Activated effector memory CD4-positive, alpha-beta T cell treated with Interleukin-2 at 50 U/mL for 16 hours (primary cell): ENCODE measurements at places on chromosomes 3 and 15.
A peak's percentile ranks its signal among the peaks of the same experiment; 100 is the strongest.

GRCh38 chr15:98669638-98670037 is 21.3 kb downstream of the IGF1R start:
- DNase-seq = no peak

- DNase-seq = no peak
Observed at GRCh38 chr3:54527953-54528352, 399.9 kb downstream of the LRTM1 start.

GRCh38 chr3:74599564-74599963 is 14.9 kb downstream of the CNTN3 start:
- DNase-seq = no peak

- DNase-seq = no peak
Observed at GRCh38 chr3:134603480-134603879, 47.3 kb downstream of the KY start.

- DNase-seq = no peak
Observed at GRCh38 chr15:51864408-51865056, 35.1 kb downstream of the TMOD3 start.

- DNase-seq = no peak
Observed at GRCh38 chr3:98180319-98180890, 13.9 kb downstream of the OR5H15 start.

DNA sequence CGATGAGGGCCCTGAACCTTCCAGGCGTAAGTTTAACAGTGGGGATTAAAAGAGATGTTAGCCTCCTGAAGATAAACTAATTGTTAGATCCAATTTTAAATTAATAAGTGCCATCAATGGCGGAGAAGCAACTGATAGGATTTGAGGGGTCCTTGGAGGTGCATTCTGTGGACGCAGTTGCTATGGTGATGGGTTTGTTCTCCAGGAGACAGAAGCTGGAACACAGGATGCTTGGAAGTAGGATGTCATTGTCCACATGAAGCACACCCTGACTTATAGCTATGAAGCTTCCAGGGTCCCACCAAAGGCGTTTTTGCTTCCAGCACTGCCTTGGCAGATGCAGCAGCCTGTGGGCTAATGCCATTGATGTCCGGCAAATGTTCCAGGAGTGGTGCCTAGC is 331.0 kb upstream of the IL12A start:
- DNase-seq = no peak

DNA sequence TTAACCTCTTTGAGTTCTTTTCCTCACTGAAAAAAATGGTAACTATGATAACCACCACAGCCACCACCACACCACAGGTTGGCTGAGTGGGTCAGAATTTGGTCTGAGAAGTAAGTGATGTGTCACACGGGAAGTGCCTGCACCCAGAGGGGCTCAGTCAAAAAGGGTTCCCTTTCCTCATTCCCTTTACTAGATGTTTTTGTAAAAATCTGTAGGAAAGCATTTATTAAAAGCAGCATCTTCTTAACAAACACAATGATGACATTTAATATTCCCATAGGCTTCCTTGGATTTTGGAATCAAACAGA is 23.2 kb downstream of the CFAP92 start:
- no peak for DNase-seq

DNA sequence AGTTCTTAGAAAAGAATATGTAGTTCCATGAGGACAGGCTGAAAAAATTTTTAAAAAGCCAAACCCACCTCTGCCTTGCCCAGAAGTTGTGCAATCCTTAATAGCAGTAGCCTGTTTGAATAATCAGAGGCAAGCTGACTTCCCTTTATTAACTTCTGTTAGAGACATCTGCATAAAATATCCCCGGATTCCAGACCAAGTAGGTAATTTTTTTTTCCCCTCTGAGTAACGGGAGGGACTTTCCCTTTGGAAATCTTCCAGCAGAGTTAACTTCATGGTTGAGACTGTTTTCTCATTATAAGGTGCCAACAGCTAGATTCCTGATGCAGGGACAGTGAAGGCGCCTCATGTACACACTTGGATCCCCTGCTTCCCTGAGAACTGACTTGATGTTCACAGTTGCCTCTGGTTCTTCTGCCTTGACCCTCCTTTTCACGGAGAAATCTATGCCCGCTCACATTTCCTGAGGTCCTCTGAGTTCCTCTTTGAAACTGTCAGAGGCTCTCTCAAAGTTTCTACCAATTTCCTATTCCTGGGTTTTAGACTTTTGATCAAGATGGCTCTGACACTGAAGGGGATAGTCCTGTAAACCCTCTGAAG is 227.6 kb upstream of the BHLHE40 start:
- DNase-seq = no peak

- DNase-seq = no peak
Observed at GRCh38 chr3:143045639-143046038, 44.3 kb downstream of the U2SURP start.

GRCh38 chr15:58240191-58240932 is 102.2 kb downstream of the AQP9 start:
- no peak for DNase-seq

- DNase-seq = no peak
Observed at GRCh38 chr3:120855665-120856437, 52.2 kb upstream of the STXBP5L start.

GRCh38 chr3:120094776-120095225 is 554 bp upstream of the GSK3B start:
- DNase-seq = no peak

DNA sequence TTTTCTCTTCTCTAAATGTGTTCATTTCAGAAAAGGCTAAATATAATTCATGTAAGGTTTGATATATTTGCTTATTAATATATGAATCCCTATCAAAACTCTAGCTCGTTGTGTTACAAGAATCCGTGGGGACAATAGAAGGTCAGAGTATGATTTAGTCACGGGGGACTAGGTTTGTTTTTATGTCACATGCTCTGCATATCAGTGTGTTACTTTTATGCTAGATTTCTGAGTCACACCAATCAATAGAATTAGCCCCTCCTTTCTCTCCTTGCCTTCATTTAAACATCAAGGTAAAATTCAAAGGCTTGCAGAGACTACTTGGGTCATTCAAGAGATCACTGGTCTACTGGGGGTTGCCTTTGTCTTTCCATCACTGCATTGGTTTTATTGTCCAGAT is 636.1 kb downstream of the NR2F2 start:
- no peak for DNase-seq

- DNase-seq = no peak
Observed at GRCh38 chr3:13808550-13808949, 71.3 kb downstream of the WNT7A start.

DNA sequence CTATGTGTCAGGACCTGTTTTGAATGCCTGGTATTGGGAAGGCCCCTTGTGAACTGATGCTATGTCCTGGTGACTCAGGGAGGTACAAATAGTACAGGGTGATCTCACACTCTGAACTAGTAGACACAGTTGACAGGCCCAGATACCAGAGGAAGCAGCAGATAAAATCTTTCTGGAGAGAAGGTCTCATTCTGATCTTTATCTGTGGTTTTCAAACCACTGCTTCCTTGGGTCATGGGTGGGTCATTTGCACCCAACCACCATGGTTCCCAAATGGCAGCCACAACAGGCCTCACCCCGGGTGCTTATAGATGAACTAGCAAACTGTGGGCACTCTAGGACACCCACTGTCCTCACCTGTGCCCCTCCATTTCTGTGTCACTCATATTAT is 43.4 kb downstream of the PXYLP1 start:
- no peak for DNase-seq

DNA sequence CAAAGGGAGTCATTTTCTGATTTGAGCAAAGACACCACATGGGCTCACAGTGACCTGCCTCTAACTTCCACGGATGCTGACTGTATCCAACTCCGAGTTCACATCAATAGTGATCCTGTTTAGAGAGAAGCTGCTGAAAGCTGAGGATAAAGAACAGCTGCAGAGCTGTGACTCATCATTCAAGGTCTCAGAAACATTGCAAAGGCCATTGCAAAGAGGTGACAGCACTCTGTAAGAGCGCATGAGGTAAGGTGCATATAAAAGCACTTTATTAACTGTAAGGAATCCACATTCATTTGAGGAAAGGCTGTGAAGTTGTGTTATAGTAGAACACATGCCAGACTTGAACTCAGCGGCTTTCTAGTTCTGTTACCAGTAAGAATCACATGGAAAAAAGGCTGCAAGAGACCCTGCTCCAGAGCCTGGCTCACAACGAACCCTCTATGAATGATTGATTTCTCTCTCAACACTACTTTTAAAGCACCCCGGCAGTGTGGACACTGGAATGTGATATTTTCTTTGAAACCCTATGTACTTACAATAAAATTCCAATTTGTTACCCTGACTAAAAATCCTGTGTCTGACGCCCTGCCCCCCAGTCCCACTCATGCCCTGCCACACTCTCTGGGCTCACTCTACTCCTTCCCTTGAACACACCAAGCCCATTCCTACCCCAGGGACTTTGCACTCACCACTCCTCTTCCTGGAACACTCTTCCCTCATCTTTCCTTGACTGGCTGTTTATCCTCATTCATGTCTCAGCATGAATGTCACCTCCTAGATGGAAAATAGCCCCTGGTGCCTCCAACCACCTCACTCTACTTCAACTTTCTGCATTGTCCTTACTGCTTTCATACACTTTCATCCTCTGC is 111.2 kb downstream of the LSM3 start:
- DNase-seq = no peak

DNA sequence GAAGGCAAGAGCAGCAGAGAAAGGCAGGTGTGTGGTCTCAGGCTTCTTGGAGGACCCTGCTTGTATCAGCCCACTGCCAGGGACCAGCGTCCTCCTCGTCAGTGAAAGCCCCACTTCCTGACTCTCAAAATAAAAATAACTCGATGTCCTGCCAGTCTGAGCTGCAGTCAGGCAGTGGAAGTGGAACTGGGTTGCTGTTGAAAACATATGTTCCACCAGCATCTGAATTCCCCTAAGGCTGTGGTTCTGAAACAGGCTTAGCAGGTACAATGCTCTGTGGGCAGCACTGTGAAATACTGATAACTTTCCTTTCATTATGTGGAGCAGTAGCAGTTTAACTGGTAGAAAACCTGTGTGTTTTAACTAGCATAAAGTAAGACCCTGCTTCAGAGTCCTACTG is 121.6 kb upstream of the EIF1B start:
- no peak for DNase-seq

DNA sequence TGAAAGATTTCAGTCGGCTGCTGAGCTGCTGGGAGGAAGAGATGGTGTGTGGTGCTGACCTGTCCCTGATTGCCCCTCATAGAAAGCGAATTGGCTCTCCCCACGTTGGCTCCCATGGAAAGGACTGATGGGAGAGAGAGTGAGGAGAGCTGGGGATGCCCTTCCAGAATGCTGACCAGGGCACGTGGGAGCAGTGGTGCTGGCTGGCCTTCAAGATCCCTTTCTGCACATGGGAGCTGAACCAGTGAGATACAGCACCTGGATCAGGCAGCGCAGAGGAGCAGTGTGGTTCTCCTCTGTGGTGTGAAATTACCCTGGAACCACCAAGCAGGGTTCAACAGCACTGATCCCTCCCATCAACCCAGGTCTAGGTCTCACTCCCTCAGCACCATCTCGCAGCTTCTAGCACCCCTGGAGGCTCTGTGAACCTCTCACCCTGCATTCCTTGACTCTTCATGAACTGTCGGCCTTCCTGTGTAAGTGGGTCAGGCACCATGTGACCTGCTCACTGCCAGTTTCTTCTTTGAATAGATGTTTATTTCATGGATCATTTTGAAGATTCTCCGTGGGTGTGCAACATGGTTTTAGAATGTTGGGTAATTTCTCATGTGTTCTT is 55.7 kb downstream of the CACNA1D start:
- DNase-seq = no peak

GRCh38 chr15:28093752-28094535 is 5.2 kb downstream of the OCA2 start:
- no peak for DNase-seq

GRCh38 chr3:35078780-35079179 is 560.5 kb upstream of the ARPP21 start:
- DNase-seq = no peak

DNA sequence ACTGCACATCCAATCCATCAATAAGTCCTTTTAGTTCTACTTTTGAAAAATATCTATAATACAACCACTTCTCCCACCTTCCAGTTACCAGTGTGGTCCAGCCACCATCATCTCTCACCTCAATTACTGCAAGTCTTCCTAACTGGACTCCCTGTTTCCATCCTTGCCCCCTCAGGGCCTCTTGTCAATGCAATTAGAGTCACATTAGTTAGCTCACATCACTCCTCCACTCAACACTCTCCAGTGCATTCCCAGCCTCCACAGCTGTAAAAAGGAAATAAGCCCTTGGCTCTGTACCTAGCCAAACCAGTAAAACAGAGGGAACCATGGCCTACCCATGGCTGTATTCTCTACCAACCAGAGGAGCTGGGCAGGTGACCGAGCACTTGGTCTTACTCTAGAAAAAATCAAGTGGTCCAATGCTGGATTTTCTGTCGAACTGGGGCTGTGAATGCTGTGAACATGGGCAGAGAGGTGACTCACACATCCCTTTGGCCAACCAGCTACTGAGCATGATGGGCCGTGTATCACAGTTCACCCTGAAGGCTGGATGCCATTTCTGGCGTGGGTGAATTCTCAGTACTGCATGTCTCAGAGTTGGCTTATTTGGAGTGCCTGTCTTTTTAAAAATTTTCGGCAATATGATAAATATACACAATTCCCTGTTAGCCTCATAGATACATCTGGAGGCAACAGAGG is 62.5 kb upstream of the C15orf61 start:
- no peak for DNase-seq

DNA sequence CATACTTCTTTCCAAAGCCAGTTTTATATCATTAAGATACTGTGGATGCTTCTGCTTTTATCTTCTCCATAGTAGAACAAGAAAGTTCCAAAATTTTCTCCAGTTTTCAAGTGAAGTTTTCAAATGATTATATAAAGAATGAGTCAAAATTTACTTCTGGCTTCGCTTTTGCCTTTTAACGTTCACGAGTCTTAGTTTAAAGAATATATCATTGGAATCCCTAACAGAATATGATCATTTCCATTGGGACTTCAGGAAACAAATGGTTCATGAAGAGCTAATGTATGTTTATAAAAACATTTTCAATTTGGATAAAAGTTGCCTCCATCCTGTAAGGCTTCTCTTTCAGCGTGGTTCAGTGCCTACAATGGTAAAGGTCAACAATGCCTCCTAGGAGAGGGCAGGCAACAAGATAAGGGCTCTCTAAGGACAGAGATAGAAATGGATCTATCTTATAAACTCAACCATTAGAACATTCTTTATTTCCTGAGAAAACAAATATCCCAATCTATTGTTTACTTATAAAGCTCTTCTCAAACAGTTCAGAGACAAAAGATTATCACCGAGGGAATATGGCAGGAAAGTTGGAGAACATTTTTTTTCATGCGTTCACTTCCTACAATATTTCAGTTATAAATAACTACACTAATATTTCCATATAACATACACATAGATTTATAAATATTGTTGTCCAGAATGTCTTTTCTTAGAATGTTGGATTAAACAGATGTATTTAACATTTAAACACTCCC is 60.5 kb downstream of the FBN1 start:
- no peak for DNase-seq

DNA sequence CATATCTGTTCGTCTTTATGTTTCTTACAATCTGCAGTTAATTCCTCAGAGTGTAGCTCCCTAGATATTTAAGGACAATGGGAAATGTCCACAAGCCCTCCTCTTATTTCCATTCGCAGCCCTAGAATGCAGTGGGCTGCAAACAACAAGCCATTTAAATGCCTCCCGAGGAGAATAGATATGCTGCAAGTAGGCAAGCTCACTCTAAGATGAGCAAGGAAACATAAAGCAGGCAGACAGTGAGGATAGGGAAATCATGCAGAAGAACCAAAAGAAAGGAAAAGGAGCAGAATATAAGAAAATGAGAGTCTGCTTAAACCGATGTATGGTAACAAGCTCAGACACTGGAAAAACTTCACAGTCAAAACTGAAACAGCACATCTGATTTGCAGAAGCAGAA is 561.9 kb downstream of the GBE1 start:
- DNase-seq = no peak

- peak; percentile 40 for DNase-seq
Observed at GRCh38 chr3:15310491-15311370, 21.7 kb downstream of the SH3BP5 start.

GRCh38 chr15:88802250-88802990 is 816 bp upstream of the ACAN start:
- DNase-seq = no peak
